Hepatocyte (in vitro differentiated cells): ENCODE measurements at places on chromosomes 5 and 9. TPM values are rescaled to one million over a fixed set of nuclear protein-coding genes. Genes with fewer than 3 reads are reported as not detected.

PROB1 gene
- 0.63 and 0.68 TPM in 2 replicates for total RNA-seq

DNAJC18 gene
- 10.6 and 11.5 TPM in 2 replicates for total RNA-seq

IL13 gene
- not detected in 2 replicates for total RNA-seq

GABRA1 gene
- 0.16 and 0.30 TPM in 2 replicates for total RNA-seq

IL31RA gene
- 0.44 and 0.93 TPM in 2 replicates for total RNA-seq

PCDHB13 gene
- 1.9 and 2.0 TPM in 2 replicates for total RNA-seq

FAM163B gene
- total RNA-seq, result 0.68 and 1.0 TPM in 2 replicates

ZNF474 gene
- total RNA-seq, result 0.43 and 1.9 TPM in 2 replicates

GLDC gene
- 18.4 and 26.6 TPM in 2 replicates for total RNA-seq

UGT3A1 gene
- total RNA-seq, result 35.4 and 45.1 TPM in 2 replicates

IL33 gene
- total RNA-seq, result 2.0 and 2.1 TPM in 2 replicates

DNA sequence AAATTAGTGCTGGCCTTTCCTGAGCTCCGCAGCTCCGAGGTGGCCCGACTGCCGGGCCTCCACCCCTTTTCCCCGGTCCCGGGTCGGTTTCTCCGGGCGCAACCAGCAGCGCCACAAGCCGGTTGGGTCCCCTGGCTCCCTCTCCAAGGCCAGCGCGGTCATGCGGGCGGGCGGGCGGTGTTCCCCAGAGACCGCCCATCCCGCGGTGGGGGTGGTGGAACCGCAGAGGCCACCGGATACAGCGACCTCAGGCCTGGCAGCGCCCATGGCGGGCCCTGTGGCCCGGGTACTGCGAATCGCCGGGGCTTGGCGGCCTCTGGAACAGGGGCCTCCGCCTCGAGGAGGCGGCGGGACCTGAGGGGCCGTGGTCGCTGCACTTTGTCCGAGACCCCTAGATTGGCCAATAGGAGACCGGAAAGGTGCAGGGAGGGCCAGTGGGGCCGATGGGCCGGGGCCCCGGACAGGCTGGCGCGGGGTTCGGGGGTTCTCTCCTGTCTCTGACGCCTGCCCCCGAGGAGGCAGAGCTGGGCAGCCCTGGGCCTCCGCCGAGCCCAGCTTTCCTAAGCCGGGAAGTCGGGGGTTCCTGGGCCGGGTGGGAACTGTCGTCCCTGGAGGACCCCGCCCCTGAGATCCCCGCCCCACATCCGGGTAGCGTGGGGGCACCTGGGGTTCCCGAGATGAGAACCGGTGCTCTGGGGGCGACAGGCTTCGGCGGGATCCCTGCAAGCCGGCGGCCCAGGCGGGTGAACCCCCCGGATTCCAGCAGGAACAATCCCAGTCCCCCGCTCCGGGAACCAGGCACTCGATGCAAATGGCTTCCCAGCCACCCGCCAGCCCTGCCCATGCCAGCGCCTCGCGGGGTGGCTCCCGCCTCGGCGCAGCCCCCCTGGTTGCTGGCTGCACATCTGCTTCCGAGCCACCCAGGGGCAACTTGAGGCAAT lies 293.9 kb downstream of the ZSWIM6 start:
- peak overlapping the region; percentile 80 for H3K4me3 ChIP-seq
- H3K36me3 ChIP-seq, result no peaks in the 10 kb centered on the region
- DNase-seq, result peak; percentile 73
- peak overlapping the region; percentile 81 for H3K27ac ChIP-seq
- H3K4me1 ChIP-seq, result no peaks in the 10 kb centered on the region
- H3K27me3 ChIP-seq, result no peaks in the 10 kb centered on the region

- H3K27me3 ChIP-seq, result no peaks in the 10 kb centered on the region
- H3K4me3 ChIP-seq, result no peak overlapping the region
- no peaks in the 10 kb centered on the region for H3K36me3 ChIP-seq
- no peak overlapping the region for H3K27ac ChIP-seq
Measured at GRCh38 chr5:25418978-25419377, 774.2 kb upstream of the CDH10 start.

GRCh38 chr5:135240781-135241360 lies 158.2 kb downstream of the MACROH2A1 start:
- no peaks in the 10 kb centered on the region for H3K36me3 ChIP-seq
- peaks cover 29% of the 10 kb centered on the region for H3K4me1 ChIP-seq
- no peak overlapping the region for H3K4me3 ChIP-seq

- peak overlapping the region; percentile 70 for H3K27ac ChIP-seq
- no peak overlapping the region for H3K4me3 ChIP-seq
Measured at GRCh38 chr9:133702798-133703590, 35.2 kb downstream of the SARDH start.

GRCh38 chr9:134993996-134994720 lies 76.4 kb upstream of the FCN1 start:
- H3K27me3 ChIP-seq, result no peaks in the 10 kb centered on the region
- H3K27ac ChIP-seq, result no peak overlapping the region
- DNase-seq, result no peak
- no peak overlapping the region for H3K4me3 ChIP-seq

DNA sequence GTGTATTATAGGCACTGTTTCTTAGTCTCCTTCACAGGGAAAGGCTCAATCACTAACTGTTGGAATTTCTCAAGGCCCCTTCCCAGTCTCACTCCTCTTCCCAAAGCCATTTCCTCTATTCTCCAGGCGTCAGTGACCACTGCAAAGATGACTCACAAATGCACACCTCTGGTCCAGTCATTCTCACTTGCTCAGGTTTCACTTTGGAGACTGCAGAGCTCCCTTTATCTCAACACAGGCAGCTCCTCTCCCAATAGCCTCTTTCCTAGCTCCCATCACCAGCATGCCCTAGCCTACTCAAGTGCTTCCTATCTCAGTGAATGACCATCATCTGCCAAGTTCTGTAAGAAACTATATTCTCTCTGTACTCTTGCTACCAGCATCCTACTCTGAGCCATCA lies 323.6 kb downstream of the NTRK2 start:
- H3K4me1 ChIP-seq, result no peaks in the 10 kb centered on the region
- no peaks in the 10 kb centered on the region for H3K27me3 ChIP-seq
- no peak for DNase-seq
- no peak overlapping the region for H3K27ac ChIP-seq
- H3K4me3 ChIP-seq, result no peak overlapping the region

GRCh38 chr5:131794586-131794985 lies 2.2 kb downstream of the FNIP1 start:
- H3K36me3 ChIP-seq, result no peaks in the 10 kb centered on the region
- H3K4me3 ChIP-seq, result peak overlapping the region; percentile 90
- H3K27me3 ChIP-seq, result no peaks in the 10 kb centered on the region
- no peak overlapping the region for H3K27ac ChIP-seq
- peaks cover 8% of the 10 kb centered on the region for H3K4me1 ChIP-seq
- no peak for DNase-seq

- no peak overlapping the region for H3K4me3 ChIP-seq
- no peaks in the 10 kb centered on the region for H3K27me3 ChIP-seq
- H3K27ac ChIP-seq, result peak overlapping the region; percentile 15
- H3K4me1 ChIP-seq, result peaks cover 3% of the 10 kb centered on the region
- no peaks in the 10 kb centered on the region for H3K36me3 ChIP-seq
Measured at GRCh38 chr5:169875731-169876130, 104.6 kb downstream of the INSYN2B start.

GRCh38 chr5:78671609-78672008 lies 23.0 kb upstream of the LHFPL2 start:
- no peaks in the 10 kb centered on the region for H3K27me3 ChIP-seq
- H3K27ac ChIP-seq, result peak overlapping the region; percentile 41
- H3K4me3 ChIP-seq, result no peak overlapping the region
- DNase-seq, result peak; percentile 58
- peaks cover 17% of the 10 kb centered on the region for H3K4me1 ChIP-seq

GRCh38 chr9:117720555-117720954 lies 16.4 kb downstream of the TLR4 start:
- no peak overlapping the region for H3K4me3 ChIP-seq
- H3K4me1 ChIP-seq, result no peaks in the 10 kb centered on the region
- H3K27me3 ChIP-seq, result no peaks in the 10 kb centered on the region
- no peaks in the 10 kb centered on the region for H3K36me3 ChIP-seq
- no peak overlapping the region for H3K27ac ChIP-seq

DNA sequence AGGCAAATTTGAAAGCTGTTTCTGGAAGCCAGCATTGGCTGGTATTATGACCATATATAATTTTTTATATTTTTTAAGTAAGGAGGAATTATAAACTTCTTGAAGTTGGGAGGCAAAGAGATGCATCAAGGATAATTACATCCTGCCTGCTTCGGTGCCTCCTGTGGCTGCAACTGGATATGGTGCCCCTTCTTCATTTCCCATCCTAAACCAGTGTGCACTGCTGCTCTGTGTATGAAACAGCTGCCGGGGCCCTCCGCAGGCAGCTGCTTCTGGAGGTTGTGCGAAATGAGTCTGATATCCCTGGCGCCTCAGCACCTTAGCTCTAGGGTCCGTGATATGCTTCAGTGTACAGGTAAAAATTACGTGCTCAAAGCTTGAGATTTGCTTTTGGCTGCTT lies 304.2 kb downstream of the ENC1 start:
- DNase-seq, result no peak
- H3K27me3 ChIP-seq, result no peaks in the 10 kb centered on the region
- H3K4me1 ChIP-seq, result peaks cover 4% of the 10 kb centered on the region
- no peak overlapping the region for H3K27ac ChIP-seq
- no peak overlapping the region for H3K4me3 ChIP-seq

- no peaks in the 10 kb centered on the region for H3K36me3 ChIP-seq
- H3K27me3 ChIP-seq, result no peaks in the 10 kb centered on the region
- H3K4me1 ChIP-seq, result no peaks in the 10 kb centered on the region
- H3K4me3 ChIP-seq, result no peak overlapping the region
- no peak overlapping the region for H3K27ac ChIP-seq
- DNase-seq, result no peak
Measured at GRCh38 chr5:53339962-53340540, 140.4 kb upstream of the FST start.

- H3K27me3 ChIP-seq, result no peaks in the 10 kb centered on the region
- H3K36me3 ChIP-seq, result no peaks in the 10 kb centered on the region
- H3K4me3 ChIP-seq, result no peak overlapping the region
- H3K4me1 ChIP-seq, result no peaks in the 10 kb centered on the region
- no peak for DNase-seq
Measured at GRCh38 chr9:37676411-37676830, 25.7 kb downstream of the FRMPD1 start.

DNA sequence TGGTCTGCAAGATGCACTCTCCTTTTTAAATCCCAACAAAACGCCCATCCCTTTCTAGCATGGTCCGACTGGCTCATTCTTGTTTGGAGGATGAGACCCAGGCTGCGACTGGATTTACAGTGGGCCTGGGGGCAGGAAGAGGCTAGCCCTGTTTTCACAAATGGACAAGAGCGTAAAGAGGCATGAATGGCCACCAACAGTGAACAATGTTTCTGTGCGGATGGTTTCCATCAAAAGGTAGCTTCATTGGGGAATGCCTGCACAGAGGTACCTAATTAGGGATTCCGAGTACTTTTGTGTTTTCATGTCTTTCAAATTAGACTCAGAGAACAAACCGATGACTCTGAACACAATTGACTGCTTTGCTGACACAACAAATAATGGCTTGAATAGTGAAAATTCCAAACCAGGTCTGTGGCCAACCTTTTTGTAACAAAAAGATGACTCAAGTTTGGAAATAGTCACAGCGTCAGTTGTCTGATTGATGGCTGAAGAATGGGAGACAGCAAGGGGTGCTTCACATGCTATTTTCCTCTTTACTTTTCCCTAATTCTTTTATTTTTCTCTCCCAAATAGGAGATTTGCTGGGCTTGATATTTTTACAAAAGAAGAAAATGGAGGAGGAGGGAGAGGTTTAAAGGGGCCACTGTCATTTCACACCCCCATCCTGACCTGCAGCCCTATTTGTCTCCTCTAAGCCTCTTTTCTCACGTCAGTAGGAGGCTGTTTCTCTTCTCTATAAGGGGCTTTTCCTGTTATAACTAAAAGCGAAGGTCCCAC lies 208.1 kb upstream of the S1PR3 start:
- H3K4me3 ChIP-seq, result no peak overlapping the region
- peaks cover 8% of the 10 kb centered on the region for H3K4me1 ChIP-seq
- no peaks in the 10 kb centered on the region for H3K27me3 ChIP-seq
- no peaks in the 10 kb centered on the region for H3K36me3 ChIP-seq

DNA sequence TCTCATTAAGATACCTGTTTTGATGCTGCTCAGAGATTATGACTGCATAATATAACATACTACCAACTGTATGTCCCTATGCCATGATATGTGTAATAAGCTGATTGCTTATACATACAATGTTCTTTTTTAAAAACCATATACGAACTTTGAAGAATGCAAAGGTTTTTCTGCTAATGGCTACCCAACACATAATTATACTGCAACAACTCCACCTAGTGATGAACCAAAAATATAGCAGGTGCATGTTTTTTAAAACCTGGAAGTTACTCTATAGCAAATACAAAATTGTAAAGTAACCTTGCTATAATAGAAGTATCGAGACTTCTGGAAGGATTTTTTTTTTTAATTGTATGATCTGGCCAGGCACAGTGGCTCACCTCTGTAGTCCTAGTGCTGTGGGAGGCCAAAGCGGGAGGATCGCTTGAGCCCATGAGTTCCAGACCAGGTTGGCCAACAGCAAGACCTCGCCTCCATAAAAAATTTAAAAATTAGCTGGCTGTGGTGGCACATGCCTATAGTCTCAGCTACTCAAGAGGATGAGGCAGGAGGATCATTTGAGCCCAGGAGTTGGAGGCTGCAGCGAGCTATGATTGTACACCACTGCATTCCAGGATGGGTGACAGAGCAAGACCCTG lies 49.1 kb downstream of the HOMER1 start:
- no peaks in the 10 kb centered on the region for H3K4me1 ChIP-seq
- H3K27ac ChIP-seq, result no peak overlapping the region
- no peaks in the 10 kb centered on the region for H3K27me3 ChIP-seq
- H3K36me3 ChIP-seq, result no peaks in the 10 kb centered on the region
- no peak overlapping the region for H3K4me3 ChIP-seq

- no peak for DNase-seq
- H3K4me1 ChIP-seq, result no peaks in the 10 kb centered on the region
- no peaks in the 10 kb centered on the region for H3K27me3 ChIP-seq
- H3K36me3 ChIP-seq, result no peaks in the 10 kb centered on the region
- no peak overlapping the region for H3K27ac ChIP-seq
Measured at GRCh38 chr5:123719004-123719403, 207.0 kb downstream of the CSNK1G3 start.

GRCh38 chr5:5353681-5354080 lies 68.8 kb upstream of the ICE1 start:
- no peaks in the 10 kb centered on the region for H3K27me3 ChIP-seq
- H3K36me3 ChIP-seq, result no peaks in the 10 kb centered on the region
- H3K4me3 ChIP-seq, result no peak overlapping the region
- no peak for DNase-seq

DNA sequence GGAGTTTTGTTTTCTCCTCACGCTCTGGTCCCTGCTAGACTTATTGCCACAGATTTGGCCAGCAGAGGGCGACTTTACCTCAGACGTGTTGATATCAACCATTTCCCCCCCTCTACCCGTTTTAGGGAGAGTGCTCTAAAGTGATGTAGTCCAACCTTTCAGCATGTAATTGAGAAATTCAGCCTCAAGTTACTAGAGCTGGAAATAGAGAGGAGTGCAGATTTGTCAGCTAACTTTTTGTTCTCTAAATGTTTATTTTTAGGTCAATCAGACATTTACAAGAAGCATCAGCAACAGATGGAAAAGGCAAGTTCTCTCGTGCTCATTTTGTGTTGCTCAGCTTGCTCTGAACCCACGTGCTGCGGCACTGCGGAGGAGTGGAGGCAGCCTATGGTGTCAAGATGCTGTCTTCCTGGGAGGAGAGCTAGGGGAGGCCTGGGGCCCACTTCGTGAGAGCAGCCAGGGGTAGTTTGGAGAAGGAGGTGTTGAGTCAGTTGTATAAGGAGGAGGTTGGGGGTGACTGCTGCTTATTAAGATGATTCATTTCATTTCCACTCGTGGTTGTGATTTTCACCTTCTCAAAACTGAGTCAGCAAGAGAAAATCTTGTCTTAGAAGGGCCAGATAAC lies 53.6 kb downstream of the GPR107 start:
- H3K36me3 ChIP-seq, result no peaks in the 10 kb centered on the region
- DNase-seq, result peak; percentile 92
- H3K4me3 ChIP-seq, result no peak overlapping the region
- H3K27me3 ChIP-seq, result no peaks in the 10 kb centered on the region

GRCh38 chr5:43225649-43226245 lies 33.7 kb downstream of the NIM1K start:
- H3K36me3 ChIP-seq, result no peaks in the 10 kb centered on the region
- H3K27me3 ChIP-seq, result no peaks in the 10 kb centered on the region
